ENCODE measurements at places on chromosomes 1 and 21.

- no peak for DNase-seq
These were observed 23.7 kb upstream of the DISP1 start for GRCh38 chr1:222791006-222791710.

DNA sequence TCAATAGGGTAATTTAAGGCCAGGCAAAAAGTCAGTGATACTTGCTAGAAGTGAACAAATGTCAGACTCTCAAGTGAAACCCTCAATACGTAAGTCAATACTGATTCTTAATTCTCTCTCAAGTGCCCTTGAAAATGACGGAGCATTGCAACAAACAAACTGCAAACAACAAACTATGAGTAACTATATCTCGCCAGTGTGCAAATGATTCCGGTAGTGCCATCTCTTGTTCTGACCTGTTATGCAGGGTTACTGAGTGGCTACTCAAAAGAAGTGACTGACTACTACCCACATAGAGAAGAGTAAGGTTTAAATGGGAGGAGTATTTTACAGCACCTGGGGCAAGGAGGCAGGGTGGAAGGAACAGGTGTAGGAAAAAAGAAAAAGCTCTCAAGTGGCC is 1.6 kb downstream of the SLC19A2 start:
- DNase-seq = no peak

DNA sequence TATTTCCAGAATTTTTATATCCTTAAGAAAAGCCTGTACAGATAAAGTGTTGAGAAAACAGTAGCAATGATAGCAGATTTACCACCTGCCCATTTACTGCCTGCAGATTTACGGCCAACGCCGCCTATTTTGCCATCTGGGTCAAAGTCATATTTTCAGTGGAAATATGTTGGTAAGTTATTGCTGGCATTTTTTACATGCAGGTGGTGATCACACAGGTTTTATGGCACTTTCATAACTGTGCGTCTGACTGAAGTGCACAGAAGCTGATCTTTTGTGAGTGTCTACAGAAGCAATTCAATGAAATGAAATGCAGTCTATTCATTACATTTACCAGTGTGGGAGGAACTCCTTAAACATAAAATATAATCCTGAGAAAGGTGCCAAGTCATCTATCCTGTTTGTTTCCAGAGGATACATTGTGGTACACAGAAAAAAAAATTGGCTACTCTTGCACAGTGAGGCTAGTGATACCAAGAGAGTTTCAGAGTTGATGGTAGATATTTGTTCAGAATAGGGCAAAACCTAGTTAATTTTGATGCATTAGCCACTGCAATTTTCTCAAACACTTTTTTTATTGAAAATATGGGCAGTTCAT is 458.5 kb downstream of the NEGR1 start:
- no peak for DNase-seq

GRCh38 chr1:23774174-23774880 is 3.9 kb upstream of the PITHD1 start:
- DNase-seq = no peak

- DNase-seq = no peak
These were observed 664 bp downstream of the LRRC47 start for GRCh38 chr1:3795453-3796214.

GRCh38 chr21:36122977-36123376 is 11.9 kb upstream of the CBR3 start:
- no peak for DNase-seq

- DNase-seq = no peak
These were observed 26.6 kb upstream of the SLAMF6 start for GRCh38 chr1:160549665-160550006.

- no peak for DNase-seq
These were observed 16.7 kb downstream of the AMPD2 start for GRCh38 chr1:109636201-109636952.

DNA sequence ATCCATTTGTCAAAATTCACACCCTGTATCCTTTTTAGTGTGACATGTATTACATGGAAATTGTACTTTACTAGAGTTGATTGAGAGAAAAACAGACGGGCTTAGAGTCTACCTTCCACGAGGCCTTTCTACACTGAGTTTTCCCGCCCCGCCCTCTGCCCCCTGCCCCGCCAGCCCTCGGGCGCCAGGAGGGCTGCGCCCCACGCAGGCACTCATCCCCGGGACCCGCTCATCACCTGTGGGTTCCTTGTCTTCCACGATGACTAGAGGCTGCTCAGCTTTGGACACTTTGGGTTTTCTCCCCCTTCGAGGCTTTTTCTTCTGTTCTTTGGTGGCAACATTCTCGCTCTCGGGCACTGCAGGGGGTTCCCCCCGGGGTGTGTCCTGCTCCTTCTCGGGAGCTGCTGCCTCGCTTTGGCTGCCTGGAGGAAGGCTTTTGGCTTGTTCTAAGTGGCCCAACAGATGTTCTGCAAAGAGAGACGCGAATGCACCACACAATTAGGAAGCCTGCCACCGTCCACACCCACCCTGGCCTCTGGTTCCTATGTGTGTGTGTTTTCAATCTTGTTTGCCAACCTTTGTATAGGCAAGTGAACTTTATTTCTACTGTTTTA is 39.6 kb downstream of the PRDM15 start:
- no peak for DNase-seq

GRCh38 chr1:119632103-119632490 is 16.0 kb downstream of the ZNF697 start:
- DNase-seq = no peak

DNA sequence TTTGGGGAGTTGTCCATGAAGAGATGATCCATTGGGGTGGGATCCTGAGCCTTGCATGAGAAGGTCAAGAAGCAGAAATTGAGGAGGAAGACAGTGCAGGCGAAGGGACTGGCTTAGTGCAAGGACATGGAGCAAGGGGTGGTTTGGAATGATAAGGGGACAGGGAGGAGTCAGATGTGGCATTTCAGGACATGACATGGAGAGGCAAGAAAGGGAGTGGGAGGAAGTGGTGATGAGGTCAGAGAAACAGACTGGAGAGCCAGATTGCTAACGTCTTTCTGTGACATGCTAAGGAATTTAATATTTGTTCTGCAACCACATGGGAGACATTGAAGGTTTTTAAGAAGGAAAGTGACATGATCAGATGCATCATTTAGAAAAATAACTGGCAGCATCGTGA is 346.8 kb upstream of the FMN2 start:
- no peak for DNase-seq

GRCh38 chr21:42864815-42865775 is 14.2 kb downstream of the WDR4 start:
- DNase-seq = no peak

DNA sequence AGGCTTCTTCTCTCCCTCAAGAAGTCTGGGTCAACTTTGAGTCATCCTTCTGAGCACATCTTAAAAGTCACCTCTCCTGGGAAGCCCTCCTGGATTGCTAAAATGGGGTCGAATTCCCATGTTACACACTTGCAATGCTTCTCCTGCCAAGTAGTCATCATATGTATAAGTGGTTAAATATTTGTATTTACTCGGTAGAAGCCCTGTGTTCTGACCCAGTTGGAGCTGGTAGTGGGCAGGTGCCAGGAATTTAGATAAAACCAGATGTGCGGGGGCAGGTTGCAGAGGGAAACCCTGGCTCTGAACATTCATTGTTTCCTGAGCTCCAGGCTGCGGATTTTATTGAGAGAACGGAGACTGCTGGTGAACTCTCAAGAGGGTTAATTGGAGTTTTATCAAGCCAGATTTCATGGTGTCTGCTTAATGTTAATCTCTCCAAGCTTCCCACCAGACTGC is 52.8 kb upstream of the RPL11 start:
- no peak for DNase-seq

DNA sequence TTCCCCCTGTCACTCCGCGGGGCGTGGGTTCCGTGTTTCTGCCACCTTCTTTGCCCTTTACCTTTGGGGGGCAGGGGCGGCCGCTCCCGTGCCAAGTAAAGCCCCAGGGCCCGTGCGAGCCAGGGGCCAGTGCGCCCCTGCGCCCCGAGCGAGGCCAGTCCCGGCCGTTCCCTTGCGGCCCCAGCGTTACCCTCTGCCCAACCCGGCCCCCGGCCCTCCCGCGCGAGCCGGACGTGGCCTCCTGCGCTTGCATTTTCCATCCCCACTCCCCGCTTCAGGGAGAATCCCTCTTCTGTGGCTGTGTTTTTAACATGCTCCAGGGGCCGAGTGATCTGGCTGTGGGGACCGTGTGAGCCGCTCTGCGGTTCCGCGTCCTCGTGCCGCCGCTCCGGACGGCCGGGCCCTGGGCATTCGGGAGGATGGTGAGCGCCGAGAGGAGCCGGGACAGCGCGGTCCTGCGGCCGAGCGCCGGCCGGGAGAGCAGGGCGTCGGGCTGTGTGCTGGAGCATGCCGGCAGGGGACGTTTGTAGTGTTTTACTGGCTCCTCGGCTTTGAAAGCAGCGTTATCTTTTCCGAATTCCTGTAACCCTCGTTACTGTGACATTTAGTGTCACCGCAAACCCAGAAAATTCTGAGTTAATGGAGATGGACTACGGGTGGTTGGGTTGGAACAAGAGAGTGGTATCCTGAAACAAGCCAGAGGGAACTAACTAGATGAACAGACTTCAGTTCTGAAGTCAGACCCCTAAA is 1.0 kb downstream of the GALNT2 start:
- DNase-seq = no peak

GRCh38 chr1:216587715-216588114 is 135.5 kb downstream of the ESRRG start:
- DNase-seq = no peak

DNA sequence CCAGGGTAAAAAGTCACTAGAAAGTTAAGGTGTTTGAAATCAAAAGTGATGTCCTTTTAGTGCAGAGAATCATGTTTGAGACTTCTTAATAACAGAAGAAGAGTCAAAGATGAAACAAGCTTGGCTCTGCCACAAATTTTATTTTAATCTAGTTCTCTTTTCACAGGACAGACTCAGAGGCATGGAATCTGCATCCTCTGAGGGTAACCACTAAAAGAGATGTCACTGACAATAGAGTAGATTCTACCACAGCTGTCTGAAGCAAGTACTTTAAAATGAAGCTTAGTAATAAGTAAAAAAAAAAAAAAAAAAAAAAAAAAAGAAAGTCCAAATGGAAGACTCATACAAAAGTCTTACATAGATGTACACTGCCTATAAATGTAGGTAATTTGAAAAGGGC is 519.7 kb upstream of the PRMT6 start:
- DNase-seq = no peak

GRCh38 chr1:53332833-53333232 is 5.0 kb upstream of the LRP8 start:
- DNase-seq = no peak

DNA sequence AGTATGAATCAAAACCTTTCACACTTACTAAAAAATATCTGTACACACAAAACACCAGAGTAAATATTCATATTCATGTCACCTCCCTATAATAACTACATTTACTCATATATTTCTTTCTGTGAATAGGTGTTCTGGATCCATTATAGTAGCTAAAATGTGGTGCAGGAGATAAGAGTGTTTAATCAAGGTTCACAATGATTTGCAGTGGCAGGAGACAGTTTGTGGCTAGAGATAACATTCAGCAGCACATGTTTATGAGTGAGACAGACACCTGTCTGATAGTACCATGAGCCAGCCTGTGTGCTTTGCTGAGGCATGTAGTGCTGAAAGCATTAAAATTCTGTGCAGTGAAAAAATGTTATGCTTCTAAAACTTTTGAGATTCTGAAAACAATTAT is 410.3 kb downstream of the SRGAP2C start:
- no peak for DNase-seq

DNA sequence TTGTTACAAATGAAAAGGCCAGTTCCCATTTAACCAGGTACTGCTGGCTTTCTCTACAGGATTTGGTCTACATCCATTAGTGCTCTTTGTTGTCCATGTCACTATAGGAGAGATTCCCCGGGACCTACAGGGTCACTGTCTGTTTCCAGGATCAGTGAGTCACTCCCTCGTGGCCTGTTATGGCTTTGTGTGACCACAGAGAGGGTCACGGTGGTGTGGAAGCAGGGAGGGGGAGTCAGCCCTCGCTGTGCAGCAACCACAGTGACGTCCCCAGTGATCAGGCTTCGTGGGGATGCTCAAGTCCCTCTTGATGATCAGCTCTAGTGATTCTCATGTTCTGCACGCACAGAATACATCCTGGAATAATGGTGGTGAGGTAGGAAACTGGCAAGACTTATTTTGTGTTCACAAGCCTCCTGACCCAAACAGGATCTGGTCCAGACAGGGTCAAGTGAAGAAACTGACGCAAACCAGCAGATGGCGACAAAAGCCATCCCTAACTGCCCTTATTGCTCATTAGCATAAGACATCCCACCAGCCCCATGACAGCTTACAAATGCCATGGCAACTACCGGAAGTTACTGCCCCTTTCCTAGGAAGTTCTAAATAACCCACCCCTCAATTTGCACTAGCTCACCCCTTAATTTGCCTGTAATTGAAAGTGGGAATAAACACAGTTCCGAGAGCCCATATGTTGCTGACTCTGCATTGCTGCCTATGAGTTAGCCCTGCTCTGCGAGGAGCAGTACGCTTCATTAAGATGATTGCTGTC is 98.5 kb downstream of the DISC1 start:
- no peak for DNase-seq

DNA sequence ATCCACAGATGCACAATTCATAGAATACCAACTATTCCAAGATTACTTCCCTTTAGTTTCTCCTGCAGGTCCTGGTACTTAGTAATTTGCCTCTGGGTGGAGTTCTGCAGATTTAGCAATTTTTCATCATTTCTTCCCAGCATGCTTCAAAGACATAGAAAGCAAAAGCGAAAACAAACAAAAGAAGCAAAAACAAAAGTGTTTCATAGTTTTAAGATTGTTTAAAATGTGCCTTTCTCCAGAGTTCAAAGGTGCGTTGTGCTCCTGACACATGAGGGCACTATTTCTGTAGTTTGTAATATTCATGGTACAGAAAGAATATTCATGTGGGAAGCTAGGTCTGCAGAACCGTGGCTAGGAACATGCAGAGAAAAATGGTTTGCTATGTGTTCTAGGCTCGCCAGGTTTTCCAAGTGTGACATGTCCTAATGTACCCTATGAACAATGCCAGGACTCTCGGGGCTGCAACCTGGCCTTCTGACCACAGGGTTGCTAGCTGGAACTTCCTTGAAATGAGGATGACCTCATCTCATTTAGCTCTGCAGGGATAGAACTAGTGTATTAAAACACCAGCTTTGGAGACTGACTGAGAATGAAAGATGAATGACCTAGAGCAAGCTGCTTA is 30.0 kb upstream of the RCSD1 start:
- no peak for DNase-seq

DNA sequence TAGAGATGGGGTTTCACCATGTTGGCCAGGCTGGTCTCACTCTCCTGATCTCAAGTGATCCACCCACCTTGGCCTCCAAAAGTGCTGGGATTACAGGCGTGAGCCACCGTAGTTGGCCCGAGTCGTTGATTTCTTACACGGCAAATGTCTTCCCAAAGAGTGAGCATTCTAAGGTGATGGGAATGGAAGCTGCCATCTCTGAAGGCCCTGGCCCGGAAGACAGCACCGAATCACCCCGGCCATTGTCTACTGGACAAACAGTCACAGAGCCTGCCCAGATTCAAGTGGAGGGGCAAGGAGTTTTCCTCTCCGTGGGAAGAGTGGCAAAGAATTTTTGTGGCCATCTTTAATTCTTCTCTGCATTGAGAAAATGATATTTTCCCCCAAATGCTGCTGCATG is 92.1 kb upstream of the AJAP1 start:
- no peak for DNase-seq

DNA sequence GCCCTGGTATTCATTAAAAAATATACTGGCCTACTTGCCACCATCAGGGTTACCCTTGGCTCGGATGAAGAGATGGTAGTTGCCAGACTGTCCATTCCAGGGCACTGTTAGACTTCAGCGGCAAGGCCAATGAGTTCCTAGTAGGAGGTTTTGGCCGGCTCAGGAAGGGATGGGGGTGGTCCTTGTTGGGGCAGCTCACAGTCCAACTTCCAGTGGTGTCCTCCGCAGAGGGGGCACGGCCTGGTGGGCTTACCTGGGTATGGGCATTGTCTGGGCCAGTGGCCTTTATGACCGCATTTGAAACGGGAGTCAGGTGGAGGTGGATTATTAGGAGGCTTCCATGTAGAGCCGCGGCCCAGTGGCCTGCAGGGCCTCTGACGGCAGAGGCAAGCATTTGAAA is 139.1 kb upstream of the ETV3 start:
- DNase-seq = no peak

Measured in stimulated activated CD4-positive, alpha-beta T cell treated with anti-CD3 and anti-CD28 coated beads, Interleukin-15, amount 100 ng/mL, for 1 hour (primary cell).